ENCODE measurements at places on chromosomes 16 and 17. TPM values are rescaled to one million over a fixed set of nuclear protein-coding genes. Genes with fewer than 3 reads are reported as not detected.
A peak's percentile ranks its signal among the peaks of the same experiment; 100 is the strongest.

ZACN gene
- 0.18 TPM for polyA plus RNA-seq

FAM171A2 gene
- polyA plus RNA-seq: 11.3 TPM

KRT9 gene
- not detected for polyA plus RNA-seq

LGALS3BP gene
- polyA plus RNA-seq: 0.77 TPM

KRT12 gene
- not detected for polyA plus RNA-seq

RBFOX1 gene
- polyA plus RNA-seq: not detected

EPX gene
- not detected for polyA plus RNA-seq

C17orf107 gene
- 0.86 TPM for polyA plus RNA-seq

KCNJ16 gene
- polyA plus RNA-seq: 0.07 TPM

GID4 gene
- 5.9 TPM for polyA plus RNA-seq

TMEM114 gene
- polyA plus RNA-seq: not detected

GRCh38 chr17:20279631-20280030 lies 187.7 kb downstream of the LGALS9B start:
- no peak for DNase-seq

DNA sequence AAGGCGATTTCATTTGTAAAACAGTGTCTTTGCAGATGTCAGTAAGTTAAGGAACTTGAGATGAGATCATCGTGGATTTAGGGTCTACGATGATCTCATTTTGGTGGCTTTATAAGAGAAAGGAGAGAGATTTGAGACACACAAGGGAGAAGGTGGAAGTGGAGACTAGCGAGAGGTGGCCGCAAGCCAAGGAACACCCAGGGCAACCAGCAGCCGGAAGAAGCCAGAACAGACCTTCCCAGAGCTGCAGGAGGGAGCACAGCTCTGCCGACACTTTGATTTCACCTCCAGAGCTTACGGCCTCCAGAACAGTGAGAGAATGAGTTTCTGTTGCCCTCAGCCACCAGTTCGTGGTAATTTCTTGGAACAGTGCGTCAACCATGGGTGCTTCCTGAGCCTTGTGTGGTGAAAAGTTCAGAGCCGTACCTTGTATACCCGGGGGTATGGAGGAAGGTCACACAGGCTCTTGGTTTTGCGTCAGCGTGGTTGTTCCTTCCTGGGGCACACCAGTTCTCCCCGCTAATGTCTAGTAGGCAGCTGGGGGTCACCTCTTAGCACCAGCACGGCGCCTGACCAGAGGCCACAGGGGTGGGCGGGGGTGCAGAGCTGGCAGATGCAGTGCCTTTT lies 12.9 kb upstream of the SEC14L1 start:
- DNase-seq: no peak

DNA sequence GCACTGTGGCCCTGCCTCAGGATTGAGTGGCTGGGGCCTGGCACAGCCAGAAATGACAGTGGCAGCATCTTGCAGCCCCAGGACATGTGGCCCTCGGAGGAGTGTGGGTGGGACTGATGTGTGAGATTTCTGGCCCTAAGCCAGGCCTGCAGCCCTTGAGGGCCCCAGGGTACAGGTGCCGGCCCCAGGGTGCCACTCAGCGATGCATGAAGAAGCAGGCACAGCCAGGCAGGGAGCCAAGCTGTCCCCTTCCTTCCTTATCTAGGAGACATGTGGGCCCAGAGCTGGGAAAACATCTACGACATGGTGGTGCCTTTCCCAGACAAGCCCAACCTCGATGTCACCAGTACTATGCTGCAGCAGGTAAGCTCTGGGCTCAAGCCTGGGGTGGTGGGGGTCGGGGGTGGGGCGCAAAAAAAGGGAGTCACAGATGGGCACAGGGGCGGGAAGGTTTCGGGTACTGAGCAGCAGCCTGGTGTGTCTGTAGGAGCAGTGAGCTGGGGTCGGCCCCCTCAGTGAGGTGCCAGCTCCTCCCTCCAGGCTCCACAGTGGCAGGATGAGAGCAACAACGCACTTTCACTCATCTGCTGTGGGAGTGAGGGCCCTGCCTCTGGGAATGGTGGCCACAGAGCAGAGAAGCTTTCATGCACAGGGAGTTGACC lies 4.1 kb downstream of the ACE start:
- no peak for DNase-seq

- DNase-seq: peak; percentile 17
Observed at GRCh38 chr16:48556913-48557351, 53.0 kb downstream of the N4BP1 start.

GRCh38 chr17:10814075-10814474 lies 10.2 kb upstream of the TMEM238L start:
- no peak for DNase-seq

- no peak for DNase-seq
Observed at GRCh38 chr17:54153423-54153822, 330.7 kb downstream of the KIF2B start.

- no peak for DNase-seq
Observed at GRCh38 chr16:6016530-6017184, 919.1 kb upstream of the EEF2KMT start.

DNA sequence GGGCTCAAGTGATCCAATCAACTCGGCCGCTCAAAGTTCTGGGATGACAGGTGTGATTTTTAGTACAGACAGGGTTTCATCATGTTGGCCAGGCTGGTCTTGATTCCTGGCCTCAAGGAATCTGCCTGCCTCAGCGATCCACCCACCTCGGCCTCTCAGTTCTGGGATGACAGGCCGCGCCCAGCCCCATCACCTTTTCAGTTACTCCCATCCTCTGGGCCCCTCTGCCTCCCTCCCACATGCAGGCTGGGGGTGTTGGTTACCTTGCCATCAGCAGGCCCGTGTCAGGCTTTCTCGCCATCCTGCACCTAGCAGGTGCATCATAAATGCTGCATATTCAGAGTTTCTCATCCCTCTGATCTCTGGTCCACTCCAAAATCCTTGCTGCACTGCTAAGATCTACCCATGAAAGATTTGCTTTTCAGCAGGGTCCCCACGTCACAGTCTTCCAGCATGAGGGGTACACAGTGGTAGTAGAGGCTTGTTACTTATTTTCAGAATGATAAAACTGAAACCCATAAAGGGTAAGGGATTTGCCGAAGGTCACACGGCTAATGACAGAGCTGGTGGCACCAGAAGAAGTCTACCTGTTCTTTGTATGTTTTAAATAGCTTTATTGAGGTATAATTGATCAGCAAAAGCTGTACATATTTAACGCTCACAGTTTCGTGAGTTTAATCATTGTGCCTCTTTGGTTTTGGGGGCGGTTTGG lies 16.6 kb downstream of the PMM2 start:
- DNase-seq: no peak

DNA sequence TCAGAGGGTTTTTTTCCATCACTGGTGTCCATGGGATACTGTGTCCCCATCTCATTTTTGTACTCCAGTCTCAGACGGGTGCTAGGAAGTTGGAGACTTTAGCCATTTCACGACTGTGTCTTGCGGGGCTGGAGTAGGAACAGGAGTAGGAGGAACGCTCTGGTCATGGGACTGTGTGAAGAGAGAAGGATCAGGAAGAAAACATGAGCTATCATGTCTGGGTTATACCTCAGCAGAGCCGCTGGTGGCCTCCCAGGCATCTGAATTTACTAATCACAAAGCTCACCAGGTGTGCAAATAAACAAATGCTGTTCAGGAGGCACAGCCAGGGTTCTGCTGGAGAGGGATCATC lies 225.4 kb downstream of the SEC14L1 start:
- DNase-seq: no peak

DNA sequence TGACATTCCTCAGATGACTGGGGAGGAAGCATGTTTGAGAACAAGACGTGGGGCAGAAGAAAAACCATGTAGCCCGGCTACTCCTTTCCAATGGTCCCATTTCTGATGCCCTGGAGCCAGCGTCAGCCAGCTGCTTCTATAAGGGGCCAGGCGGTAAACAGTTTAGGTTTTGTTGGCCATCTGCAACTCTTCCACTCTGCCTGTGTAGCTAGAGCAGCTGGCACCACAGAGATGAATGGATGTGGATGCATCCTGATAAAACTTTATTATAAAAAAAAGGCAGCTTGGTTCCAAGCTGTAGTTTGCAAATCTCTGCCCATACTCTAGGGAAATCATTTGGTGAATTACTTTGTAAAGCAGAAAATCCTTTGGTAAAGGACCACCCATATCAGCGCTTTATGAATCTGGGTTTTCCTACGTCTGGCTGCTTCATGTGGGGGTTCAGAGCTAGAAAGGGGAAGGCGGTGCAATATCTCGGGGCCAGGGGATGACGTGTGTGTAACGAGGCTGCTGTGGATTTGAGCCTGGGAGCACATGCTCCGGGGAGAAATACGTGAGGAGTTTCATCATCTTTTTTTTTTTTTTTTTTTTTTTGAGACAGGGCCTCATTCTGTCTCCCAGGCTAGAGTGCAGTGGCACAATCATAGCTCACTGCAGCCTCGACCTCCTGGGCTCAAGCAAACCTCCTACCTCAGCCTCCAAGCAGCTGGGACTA lies 3.4 kb upstream of the SRL start:
- DNase-seq: no peak

DNA sequence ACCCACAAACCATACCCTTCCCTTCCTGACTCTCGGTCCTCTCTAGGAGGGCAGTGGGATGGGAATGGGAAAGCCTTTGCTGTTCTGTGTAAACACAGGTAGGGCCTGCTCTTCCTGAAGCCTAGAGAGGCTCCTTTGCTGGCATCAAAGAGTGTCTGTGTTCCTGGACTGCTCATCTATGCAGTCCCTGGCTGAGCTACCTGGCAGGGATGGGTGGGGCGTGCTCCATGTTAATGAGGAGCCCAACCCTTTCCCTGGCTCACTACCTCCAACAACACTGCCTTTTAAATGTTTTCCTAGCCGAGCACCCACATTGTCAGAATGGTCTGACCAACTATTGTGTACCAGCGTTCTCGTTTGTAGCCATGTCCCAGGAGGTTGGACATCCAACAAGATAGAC lies 26.6 kb upstream of the NAGLU start:
- DNase-seq: no peak

- no peak for DNase-seq
Observed at GRCh38 chr16:50538411-50539052, 9.7 kb upstream of the NKD1 start.

- peak; percentile 80 for DNase-seq
Observed at GRCh38 chr17:73304971-73305812, 6.6 kb downstream of the CDC42EP4 start.

DNA sequence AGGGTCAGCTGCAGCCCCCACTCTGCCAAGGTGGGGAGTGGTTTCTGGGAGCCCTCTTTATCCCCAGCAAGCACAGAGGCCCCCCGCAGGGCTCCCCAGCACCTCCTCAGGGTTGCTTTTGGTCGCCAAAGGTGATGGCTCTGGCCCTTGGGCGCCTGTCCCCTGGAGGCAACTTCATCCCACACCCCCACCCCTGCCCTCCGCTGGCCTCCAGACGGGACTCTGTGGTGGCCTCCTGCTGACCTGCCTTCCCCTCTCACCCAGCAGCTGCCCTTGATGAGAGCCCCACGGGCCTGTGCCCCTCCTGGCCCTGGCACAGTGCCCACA lies 7.8 kb upstream of the RHOT2 start:
- DNase-seq: no peak

DNA sequence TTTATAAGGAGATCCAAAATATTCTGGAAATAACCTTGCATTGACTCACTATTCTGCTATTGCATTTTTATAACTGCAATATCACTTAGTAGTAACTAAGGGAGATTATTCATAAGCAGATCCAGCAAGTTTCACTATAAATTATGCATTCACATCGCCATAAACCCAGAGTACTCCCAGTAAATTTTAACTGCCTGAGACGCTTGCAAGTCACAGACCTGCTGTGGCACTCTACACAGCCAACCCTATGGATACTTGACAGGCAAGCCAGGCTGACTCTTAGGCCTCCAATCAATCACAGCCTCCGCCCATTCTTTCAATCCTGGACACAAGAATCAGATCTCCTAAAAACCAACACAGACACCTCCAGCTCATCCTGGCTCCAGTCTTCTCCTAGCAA lies 28.2 kb downstream of the USP31 start:
- no peak for DNase-seq

DNA sequence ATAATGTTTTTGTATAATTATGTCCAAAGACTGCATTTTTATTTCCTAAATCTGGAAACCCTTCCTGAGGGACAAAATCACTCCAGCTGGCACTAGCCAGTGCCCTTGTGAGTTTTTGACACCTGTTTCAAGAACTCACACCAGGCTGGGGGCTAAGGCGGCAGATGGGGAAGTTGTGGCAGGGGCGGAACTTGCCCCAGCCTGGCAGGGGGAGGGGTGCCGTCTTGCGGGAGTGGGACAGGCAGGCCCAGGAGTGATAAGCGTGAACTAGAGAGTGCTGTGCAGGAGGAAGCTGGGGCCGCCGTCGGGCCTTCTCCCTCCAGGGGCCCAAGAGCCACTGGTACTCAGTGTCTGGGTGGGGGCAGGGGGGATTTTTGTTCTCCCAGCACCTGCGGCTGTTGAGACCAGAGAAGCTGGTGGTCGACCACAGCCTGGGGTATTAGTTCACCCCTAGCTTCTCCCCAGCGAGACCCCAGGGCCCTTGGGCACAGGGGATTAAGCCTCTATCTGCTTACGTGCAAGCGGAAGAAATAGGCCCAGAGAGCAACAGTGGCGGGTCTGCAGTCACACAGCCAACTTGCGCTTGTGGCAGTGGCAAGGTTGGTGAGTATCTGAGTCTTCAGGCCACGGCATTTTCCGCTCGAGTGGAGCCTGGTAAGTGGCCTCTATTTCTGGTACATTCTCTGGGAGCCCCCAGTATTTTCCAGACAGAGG lies 40.2 kb upstream of the PLCG2 start:
- DNase-seq: no peak

DNA sequence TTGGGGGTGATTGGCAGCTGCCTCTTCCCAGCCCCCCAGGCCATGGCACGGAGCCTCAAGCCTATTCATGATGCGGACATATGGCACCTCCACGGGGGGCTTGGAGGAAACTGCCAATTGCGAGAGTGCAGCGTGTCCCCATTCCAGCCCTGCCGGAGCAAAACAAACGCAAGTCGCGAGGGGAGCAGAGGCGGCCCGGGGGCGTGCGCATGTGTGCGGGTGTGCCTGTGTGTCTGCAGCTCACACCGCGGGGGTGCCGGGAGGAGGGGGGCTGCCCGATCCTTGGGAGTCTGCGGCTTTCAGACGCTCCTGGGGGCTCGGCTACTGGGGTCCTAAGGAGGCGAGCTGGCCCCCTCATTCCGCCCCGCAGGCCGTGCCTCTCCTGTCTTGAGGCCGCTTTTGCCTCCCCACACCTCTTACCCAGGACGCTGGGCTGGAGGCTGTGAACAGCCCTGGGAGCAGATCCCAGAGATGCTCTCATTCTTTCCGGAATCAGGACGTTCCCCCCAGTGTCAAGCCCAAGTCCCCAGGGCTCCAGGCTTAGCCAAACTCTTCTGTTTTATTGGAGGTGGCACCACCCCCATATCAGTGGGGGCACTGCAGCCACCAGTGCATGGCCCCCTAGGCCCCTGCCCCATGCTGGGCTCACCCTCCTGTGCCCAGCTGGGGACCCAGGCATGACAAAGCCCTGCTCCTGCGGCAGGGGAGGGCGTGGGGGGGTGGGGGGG lies 29.1 kb downstream of the ENDOV start:
- DNase-seq: no peak

Data from endothelial cell of umbilical vein (primary cell).